ENCODE measurements at places on chromosomes 6 and 20.
A peak's percentile ranks its signal among the peaks of the same experiment; 100 is the strongest.

- peak; percentile 5 for DNase-seq
Observed at GRCh38 chr6:128327890-128328289, 192.5 kb downstream of the PTPRK start.

DNA sequence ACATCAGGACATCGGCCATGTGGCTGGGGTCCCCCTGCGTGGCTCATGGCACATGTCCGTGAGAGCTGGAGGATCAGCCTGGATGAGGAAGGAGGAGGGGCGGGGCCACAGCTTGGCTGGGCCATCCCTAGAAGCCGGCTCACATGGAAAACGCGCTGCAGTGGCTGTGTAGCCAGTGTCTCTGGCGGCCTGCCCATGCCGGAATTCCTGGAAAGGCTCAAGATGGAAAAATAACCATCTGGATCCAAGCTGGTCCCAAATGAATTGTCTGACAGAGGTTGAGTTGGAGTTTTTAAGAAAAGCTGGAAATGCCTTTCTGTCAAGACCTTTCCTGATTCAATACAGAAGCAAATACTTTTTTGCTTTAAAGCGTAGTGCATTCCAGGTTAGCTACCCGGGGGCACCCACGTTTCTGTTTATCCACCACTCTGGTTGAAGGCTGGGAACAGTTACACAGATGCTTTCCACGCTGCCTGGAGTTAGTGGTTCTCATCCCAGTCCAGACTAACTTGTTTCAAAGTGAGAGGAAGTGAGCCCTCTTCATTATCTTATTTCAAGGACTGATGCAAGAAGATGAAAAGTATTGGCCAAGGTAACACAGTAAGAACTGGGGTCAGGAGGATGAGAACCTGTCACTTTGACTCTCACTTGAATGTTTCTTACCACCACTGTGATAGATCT, 99.0 kb downstream of the GMPR start:
- no peak for DNase-seq

- DNase-seq, result no peak
Observed at GRCh38 chr6:13848522-13849150, 34.3 kb upstream of the MCUR1 start.

GRCh38 chr6:42104804-42105125, 37.7 kb downstream of the C6orf132 start:
- DNase-seq, result no peak

DNA sequence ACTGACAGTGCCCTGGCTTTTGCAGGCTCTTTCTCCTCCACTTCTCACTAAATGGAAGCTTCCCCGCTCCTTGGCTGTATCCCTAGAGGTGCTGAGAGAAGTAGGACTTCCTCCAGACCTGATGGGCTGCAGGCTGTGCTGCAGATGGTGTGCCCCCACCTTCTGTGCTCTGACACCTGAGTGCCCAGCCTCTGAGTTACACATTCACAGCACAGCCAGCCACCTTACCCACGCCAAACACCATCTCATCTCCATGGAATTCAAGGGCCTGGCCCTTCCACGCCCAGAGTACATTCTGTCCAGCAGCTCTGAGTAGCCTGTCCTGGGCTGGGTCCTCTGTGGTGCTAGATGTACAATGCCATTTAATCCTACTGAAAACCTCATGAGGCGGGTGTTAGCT, 5.3 kb downstream of the SFTA2 start:
- no peak for DNase-seq

DNA sequence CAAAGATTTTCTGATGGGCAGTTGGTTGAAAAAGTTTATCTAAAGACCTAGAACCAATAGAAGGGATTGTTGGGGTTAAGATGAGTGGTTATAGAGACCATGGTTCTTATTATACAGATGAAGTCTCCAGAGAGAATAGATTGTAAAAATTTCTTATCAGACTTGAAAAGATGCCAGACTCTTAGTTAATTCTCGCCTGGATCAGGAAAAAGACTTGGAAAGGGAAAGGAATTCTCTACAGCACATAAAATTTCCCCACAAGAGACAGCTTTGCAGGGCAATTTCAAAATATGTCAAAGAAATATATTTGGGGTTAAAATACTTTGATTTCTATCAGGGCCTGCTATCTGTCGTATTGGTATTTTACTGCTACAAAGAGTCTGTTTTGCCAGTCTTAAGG, 582.6 kb downstream of the UTRN start:
- no peak for DNase-seq

- no peak for DNase-seq
Observed at GRCh38 chr20:54177378-54177777, 3.6 kb upstream of the CYP24A1 start.

DNA sequence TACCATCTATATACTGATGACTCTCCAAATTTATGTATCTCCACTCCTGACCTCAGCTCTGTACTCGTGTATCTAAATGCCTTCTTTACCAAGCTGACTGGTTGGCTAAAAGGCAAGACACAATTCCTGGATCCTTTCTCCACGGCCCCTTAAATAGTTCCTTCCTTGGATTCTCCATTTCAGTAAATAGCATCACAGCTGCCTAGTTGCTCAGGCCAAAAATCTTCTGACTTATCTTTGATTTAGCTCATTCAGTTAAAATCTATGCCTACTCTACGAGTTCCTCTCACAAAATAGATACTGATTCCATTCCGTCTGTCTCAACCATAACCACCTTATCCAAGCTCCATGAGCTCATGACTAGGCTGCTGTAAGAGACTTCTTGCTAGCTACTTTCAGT, 49.5 kb upstream of the LY86 start:
- DNase-seq, result no peak

- no peak for DNase-seq
Observed at GRCh38 chr6:166640342-166641043, 13.4 kb upstream of the RPS6KA2 start.

DNA sequence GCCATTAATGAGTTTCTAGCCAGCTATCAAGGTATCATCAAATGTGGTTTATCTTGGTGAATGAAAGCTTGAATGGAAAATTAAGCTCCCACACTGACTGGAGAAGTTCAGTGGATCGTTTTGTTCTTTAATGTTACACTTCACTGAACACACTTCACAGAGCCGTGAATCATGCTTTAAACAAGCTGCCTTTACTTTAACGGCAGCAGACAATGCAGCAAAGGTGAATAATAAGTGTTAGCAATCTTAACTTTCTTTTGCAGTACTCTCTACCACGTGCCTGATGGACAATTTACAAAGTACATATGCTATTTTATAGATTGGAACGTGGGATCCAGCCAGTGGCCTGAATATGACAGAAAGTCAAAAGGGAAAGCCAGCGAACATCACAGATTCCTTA, 424.5 kb downstream of the GRIK2 start:
- DNase-seq, result no peak

GRCh38 chr6:130779658-130780033, 47.6 kb upstream of the SMLR1 start:
- DNase-seq, result no peak

GRCh38 chr6:79134699-79135474, 56.8 kb upstream of the PHIP start:
- DNase-seq, result no peak

DNA sequence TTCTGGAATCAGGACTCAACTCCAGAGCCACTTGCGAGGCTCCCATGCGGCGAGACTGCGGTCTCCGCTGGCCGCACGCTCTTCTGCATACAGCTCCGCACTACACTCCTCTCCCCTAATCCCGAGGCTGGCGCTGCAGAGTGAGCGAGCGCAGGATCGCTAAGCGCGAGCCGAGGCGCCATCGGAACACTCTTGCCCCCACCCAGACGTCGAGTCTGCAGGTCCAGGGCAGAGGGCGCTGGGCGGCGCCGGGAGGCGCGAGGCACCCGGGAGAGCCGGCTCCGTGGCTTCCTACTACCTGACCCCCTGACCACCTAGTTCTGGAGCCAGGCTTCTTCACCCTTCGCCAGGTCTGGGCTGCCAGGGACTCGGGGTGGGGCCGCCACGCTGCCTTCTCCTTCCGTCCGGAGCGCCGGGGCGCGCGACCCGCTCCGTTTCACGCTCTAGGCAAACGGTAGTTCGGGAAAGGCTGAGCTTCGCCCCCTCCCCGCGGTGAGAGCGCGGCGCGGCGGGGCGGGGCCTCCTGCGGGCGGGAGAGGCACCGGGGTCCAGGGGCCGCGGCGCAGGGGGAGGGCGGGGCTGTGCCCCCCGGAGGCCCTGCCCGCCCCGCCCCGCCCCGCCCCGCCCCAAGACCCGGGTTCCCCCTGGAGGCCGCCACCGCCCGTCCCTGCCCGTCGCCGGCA, 5.4 kb upstream of the TUBB2A start:
- peak; percentile 89 for DNase-seq

- no peak for DNase-seq
Observed at GRCh38 chr20:49603209-49603627, 35.3 kb upstream of the PTGIS start.

DNA sequence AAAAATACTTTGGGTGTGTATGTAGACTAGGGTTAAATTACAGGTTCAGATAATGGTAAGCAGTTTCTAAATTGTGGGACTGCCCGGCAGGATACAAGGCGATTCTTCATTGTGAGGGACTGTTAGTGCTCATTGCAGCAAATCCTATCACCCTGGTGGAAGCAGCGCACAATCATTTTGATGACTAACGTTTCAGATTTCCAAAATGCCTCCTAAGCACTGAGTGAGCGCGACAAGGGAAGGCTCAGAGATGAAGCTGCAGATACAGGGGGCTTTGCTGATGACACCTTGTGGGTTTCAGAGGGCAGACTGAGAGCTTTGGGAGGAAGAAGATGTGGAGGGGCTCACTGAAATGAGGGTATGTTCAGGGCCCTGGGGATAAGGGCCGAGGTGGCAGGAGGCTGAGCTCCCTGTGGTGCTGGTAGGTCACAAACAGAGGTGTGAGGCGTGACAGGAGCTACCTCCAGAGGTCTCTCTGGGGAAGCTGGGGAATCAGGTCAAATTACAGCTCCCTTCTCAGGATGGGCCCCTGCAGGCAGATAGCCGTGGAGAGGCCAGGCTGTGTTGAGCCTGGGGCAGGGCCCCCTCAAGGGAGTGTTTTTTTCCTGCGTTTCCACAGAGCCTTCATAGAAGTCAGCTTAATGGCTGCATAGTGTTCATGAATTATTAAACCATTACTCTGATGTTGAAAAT, 84.5 kb upstream of the FYN start:
- no peak for DNase-seq

GRCh38 chr6:36666287-36666686, 12.2 kb upstream of the CDKN1A start:
- DNase-seq, result no peak

GRCh38 chr20:51424270-51425117, 118.0 kb downstream of the NFATC2 start:
- no peak for DNase-seq

DNA sequence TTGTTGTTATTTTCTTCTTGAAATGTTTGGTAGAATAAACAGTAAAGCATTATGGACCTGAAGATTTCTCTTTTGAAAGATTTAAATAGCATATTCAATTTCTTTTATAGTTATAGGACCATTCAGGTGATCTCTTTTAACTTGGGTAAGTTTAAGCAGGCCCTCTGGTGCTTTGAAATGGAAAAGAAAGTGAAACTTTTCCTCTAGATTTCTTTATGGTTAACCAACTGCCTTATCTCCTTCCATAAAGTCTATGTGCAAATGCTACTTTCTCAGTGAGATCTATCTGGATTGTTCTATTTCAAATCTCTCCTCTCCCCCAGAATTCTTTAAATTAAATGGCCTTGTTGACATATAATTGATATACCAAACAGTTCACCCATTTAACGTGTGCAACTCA, 54.0 kb downstream of the PHACTR2 start:
- DNase-seq, result no peak

- DNase-seq, result peak; percentile 39
Observed at GRCh38 chr6:75285283-75285639, 669 bp upstream of the TMEM30A start.

GRCh38 chr6:39388606-39389483, 66.3 kb upstream of the KCNK16 start:
- no peak for DNase-seq

DNA sequence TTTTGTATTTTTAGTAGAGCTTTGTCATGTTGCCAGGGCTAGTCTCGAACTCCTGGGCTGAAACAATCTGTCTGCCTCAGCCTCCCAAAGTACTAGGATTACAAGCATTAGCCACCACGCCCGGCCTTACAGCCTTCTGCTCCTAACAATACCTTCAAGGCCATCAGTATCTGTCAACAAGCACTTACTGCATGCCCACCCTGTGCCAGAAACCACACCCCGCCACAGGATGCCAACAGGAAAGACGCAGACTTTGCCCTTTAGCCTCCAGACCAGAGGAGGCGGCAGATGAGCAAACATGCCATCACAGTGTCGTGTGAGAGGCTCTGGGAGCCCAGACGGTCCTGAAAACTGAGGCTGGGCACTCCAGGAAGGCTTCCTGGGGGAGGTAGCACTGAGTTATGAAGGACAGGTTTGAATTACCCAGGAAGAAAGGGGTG, 34.7 kb upstream of the TGM3 start:
- DNase-seq, result no peak

DNA sequence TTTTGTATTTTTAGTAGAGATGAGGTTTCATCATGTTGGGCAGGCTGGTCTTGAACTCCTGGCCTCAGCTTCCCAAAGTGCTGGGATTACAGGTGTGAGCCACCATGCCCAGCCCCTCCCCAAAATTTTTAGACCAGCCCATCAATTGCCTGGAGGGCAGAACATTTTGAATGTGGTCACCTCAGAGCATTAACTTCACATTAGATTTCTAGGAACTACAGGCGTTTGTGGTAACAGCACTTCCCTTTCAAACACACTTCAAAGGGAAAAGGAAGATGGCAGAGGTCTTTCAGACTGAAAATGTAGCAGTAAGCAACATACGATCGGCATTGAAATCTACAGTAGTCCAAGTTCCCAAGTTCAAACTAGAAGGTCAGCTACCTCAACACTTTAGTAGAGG, 12.3 kb upstream of the SLA2 start:
- DNase-seq, result no peak

- DNase-seq, result no peak
Observed at GRCh38 chr20:58690396-58691135, 2.0 kb upstream of the NPEPL1 start.

DNA sequence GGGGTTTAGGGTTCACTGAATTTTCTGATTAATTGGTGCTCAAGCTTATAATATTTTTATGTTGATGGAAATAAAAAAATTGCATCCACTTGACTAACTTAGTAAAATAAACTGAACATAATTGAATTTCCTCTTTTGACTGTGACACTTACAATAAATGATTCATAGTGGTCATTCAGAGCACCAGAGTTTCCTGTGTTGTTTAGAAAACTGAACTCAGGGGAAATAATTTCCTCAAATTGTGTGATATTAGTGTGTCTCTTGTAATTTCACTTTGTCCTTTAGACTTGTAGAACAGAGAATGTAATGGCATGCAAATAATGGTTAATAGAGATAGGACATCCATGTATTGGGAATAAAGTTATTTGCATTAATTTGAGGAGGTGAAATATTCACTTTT, 319.7 kb upstream of the MAN1A1 start:
- no peak for DNase-seq
